Heart right ventricle (tissue), 16 donors: ENCODE measurements at places on chromosomes 3 and 15.

DNA sequence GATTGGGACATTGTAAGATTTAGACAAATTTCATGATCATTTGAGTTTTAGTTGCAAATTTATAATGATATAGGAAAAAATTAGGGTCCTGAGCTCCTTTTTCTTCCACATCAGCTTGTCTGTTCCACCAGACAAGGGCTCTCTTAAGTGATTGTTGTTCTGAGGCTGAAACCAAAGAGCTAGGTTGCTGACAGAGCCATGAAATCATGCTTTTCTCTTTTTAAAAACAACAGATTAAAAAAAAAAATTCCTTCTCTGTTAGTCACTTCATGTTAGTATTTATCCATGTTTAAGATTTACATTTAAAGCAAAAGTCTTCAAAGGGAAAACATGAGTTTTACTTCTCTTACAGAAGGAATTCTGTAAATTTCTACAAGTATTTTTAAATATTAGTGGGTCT lies 56.8 kb downstream of the ATP2C1 start:
- H3K27ac ChIP-seq, result no peak overlapping the region
- H3K4me3 ChIP-seq, result no peak overlapping the region
- H3K4me1 ChIP-seq, result no peaks in the 10 kb centered on the region
- no peak for DNase-seq

GRCh38 chr15:101427606-101428487 lies 61.7 kb downstream of the PCSK6 start:
- H3K4me1 ChIP-seq, result no peaks in the 10 kb centered on the region
- no peaks in the 10 kb centered on the region for H3K27me3 ChIP-seq
- DNase-seq, result no peak
- no peak overlapping the region for H3K4me3 ChIP-seq
- peaks cover 25% of the 10 kb centered on the region for H3K36me3 ChIP-seq
- H3K27ac ChIP-seq, result no peak overlapping the region

DNA sequence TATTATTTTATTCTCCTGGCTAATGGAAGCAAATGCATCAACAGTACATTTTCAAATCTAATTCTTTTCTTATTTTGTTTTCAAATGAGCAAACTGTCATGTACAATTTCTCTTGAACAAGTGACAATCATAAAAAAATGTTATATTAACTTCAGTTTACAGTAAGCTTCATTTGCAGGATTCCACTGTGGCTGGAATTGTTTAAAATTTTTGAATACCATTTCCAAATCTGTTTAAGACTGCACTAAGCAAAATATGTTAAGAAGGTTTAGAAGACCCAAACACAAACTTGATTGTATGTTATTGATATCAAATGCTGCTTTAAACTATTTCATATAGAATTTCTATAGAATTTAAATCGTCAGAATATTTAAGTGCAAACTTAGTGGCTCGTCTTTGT lies 92.8 kb downstream of the ZNF280D start:
- no peak overlapping the region for H3K4me3 ChIP-seq
- H3K4me1 ChIP-seq, result no peaks in the 10 kb centered on the region
- DNase-seq, result no peak
- no peaks in the 10 kb centered on the region for H3K36me3 ChIP-seq
- no peaks in the 10 kb centered on the region for H3K27me3 ChIP-seq

- H3K27me3 ChIP-seq, result peaks cover 30% of the 10 kb centered on the region
- H3K27ac ChIP-seq, result no peak overlapping the region
- peaks cover 31% of the 10 kb centered on the region for H3K4me1 ChIP-seq
- H3K4me3 ChIP-seq, result peak overlapping the region; percentile 54
- DNase-seq, result peak; percentile 20
- H3K36me3 ChIP-seq, result no peaks in the 10 kb centered on the region
Observed at GRCh38 chr3:160448845-160449635, 546 bp downstream of the TRIM59 start.

DNA sequence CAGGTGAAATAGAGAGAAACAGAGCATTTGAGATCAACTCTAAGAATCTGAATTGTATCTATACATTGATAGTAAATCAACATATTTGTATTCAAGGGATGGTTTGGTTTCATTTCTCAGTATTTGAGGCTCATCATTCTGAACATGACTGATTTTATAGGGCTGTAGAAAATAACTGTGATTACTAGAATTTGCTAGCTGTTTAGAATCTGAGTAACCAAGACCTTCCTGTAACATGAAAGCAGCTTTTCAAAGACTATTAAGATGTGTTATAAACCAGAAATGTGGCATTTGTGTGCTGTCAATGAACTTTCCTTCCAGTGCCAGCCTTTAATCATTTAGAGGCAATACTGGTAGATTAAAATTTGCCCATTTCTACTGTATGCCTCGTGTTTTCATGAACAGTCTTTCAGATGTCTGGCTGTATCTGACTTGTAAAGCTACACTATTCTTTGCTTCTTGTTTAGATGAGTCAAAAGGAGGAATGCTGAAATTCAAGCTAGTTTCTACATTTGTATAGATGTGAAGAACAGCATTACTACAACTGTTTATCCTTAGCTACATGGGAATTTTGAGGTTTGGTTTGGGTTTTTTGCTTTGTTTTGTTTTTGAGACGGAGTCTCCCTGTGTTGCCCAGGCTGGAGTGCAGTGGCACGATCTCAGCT lies 137.3 kb upstream of the BHLHE40 start:
- no peaks in the 10 kb centered on the region for H3K4me1 ChIP-seq
- no peaks in the 10 kb centered on the region for H3K36me3 ChIP-seq
- DNase-seq, result no peak
- H3K4me3 ChIP-seq, result no peak overlapping the region
- H3K27me3 ChIP-seq, result no peaks in the 10 kb centered on the region

- H3K27ac ChIP-seq, result no peak overlapping the region
- H3K27me3 ChIP-seq, result no peaks in the 10 kb centered on the region
- H3K4me3 ChIP-seq, result no peak overlapping the region
- no peaks in the 10 kb centered on the region for H3K4me1 ChIP-seq
- no peak for DNase-seq
Observed at GRCh38 chr3:158845765-158846350, 44.0 kb downstream of the MFSD1 start.

DNA sequence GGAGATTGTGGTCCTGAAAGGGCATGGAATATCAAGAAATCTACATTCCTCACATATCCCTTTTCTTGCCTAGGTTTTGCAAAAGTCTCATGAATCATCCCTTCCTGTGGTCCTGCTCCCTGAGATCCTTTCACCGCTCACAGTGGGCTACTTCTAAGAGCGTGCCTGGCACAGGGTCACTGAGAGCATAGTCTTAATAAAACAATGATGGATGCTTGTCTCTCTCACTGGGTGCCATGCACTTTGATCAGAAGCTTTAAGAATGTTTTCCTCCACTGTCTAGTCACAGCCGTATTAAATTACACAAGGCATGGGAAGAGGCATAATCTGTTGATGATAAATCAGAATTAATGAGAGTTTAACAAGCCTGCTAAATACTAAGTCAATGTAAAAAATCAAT lies 269.7 kb upstream of the ATP10A start:
- no peaks in the 10 kb centered on the region for H3K27me3 ChIP-seq
- no peaks in the 10 kb centered on the region for H3K4me1 ChIP-seq
- H3K4me3 ChIP-seq, result no peak overlapping the region
- no peak for DNase-seq
- no peak overlapping the region for H3K27ac ChIP-seq

- H3K4me3 ChIP-seq, result no peak overlapping the region
- H3K36me3 ChIP-seq, result no peaks in the 10 kb centered on the region
- no peak overlapping the region for H3K27ac ChIP-seq
- H3K27me3 ChIP-seq, result no peaks in the 10 kb centered on the region
- no peak for DNase-seq
Observed at GRCh38 chr3:195236801-195237570, 34.0 kb downstream of the XXYLT1 start.

DNA sequence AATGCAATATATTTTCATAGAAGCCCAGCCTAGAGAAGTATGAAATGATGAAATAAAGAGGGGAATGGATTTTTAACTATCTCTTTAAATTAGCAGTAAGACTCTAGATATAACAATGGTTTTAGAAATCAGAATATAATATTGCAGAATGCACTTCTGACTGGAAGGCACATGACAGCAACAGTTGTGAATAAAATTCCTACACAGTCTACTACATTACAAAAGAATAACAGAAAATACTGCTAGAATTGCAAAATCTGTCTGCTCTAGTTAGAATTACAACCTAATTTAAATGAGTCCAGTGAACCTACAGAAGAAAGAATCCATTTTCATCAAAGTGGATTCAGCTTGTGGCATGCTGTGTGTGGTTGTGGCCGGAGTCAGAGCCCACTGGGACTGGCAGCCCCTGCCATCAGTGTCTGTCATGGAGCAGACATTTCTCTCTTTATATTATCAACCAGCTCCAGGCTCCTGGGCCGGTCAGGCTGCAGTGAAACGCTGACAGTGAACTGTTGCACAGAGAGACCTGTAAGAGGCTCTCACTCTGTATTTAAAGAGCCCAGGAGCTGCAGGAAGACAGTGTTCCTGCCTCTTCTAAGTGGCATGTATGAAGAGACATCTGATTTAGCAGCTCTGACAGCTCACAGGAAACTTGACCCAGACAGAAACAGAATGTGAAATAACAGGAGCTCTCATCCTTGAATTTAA lies 1523.8 kb upstream of the CADM2 start:
- no peak overlapping the region for H3K27ac ChIP-seq
- no peaks in the 10 kb centered on the region for H3K36me3 ChIP-seq
- no peak for DNase-seq
- H3K4me3 ChIP-seq, result no peak overlapping the region
- no peaks in the 10 kb centered on the region for H3K27me3 ChIP-seq

DNA sequence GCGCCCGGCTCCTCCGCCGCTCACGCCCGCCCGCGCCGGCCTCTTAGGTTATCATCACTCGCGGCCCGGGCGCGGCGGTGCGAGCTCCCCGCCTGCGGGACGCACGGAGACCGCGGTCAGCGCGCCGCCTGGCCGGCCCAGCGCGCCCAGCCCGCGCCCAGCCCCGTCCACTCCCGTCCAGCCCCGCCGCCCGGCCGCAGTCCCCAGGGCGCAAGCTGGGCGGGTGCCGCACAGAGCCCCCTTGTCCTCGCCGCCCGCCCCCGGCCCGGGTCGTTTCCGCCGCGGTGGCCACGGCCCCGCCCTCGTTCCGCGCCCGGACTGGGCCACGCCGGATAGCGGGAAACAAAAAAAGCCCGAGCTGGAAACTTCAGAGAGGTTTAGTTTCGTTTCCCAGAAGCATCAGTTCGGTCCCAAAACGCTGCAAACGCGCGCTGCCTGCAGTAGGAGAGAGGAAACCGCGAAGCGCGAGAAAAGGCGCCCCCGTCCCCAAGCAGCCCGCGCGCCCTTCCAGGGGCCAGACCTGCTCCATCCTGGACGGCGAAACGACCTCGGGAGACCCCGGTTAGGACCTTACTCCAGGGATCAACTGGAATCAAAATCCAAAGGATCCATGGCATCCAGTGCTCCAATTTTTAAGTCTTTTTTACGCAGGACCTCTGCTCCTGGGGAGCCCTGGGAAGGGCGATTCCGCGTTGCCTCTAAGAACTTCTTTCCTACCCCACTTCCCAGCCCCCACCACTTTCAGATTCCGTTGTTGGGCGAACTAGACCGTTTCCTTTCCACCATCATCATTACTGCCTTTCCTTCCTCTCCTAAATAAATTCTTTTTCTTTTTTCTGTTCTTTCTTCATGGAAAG lies at the start of gene ATP10A:
TSS of gene ATP10A (minus strand) at position 217 of the 857 bp plus-strand sequence. CDS start 231 bp downstream, outside the sequence.
- H3K36me3 ChIP-seq, result no peaks in the 10 kb centered on the region
- peak within 1 kb of the TSS; percentile 51 for H3K4me3 ChIP-seq
- peaks cover 14% of the 10 kb centered on the region for H3K4me1 ChIP-seq
- H3K27ac ChIP-seq, result peak within 1 kb of the TSS; percentile 54
- DNase-seq, result peak; percentile 44

- H3K4me1 ChIP-seq, result peaks cover 57% of the 10 kb centered on the region
- H3K27ac ChIP-seq, result no peak overlapping the region
- H3K4me3 ChIP-seq, result no peak overlapping the region
Observed at GRCh38 chr3:56677286-56677685, 5.8 kb downstream of the TASOR start.

DNA sequence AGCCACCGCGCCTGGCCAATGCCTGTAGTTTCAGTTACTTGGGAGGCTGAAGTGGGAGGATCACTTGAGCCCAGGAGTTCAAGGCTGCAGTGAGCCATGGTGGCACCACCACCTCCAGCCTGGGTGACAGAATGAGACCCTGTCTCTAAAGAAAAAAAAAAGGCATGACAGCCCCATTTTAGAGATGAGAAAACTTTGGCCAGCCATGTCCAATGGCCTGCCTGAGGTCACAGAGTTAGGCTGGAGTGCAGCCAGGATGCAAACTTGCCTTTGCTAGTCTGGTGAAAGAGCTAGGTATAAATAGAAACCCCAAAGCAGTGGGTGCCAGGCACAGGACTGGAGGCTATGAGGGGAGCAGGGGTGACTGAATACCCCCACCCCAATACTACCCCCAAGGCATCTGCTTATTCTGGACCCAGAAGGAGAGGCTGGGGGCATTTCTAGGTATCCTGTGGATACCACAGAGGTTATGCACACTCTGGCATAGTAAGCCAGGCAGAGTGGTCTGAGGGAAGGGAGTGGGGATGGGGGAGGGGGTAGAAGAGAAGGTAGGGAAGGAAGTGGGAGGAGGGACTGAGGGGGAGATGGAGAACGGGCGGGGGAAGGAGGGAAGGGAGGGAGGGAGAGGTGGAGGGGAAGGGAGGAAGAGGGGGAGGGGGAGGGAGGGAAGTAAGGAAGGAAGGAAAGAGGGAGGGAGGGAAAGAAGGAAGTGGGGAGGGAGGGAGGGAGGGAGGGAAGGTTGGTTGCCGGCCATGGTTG lies 16.2 kb upstream of the C15orf39 start:
- H3K27me3 ChIP-seq, result no peaks in the 10 kb centered on the region
- H3K36me3 ChIP-seq, result no peaks in the 10 kb centered on the region
- H3K4me1 ChIP-seq, result no peaks in the 10 kb centered on the region

- peaks cover 4% of the 10 kb centered on the region for H3K4me1 ChIP-seq
- H3K27me3 ChIP-seq, result no peaks in the 10 kb centered on the region
- no peak overlapping the region for H3K4me3 ChIP-seq
- H3K36me3 ChIP-seq, result no peaks in the 10 kb centered on the region
- H3K27ac ChIP-seq, result no peak overlapping the region
- no peak for DNase-seq
Observed at GRCh38 chr3:194184801-194185200, 48.9 kb downstream of the HES1 start.

GRCh38 chr15:94968133-94968532 lies 736.8 kb downstream of the MCTP2 start:
- no peaks in the 10 kb centered on the region for H3K27me3 ChIP-seq
- no peak overlapping the region for H3K27ac ChIP-seq
- H3K36me3 ChIP-seq, result no peaks in the 10 kb centered on the region

DNA sequence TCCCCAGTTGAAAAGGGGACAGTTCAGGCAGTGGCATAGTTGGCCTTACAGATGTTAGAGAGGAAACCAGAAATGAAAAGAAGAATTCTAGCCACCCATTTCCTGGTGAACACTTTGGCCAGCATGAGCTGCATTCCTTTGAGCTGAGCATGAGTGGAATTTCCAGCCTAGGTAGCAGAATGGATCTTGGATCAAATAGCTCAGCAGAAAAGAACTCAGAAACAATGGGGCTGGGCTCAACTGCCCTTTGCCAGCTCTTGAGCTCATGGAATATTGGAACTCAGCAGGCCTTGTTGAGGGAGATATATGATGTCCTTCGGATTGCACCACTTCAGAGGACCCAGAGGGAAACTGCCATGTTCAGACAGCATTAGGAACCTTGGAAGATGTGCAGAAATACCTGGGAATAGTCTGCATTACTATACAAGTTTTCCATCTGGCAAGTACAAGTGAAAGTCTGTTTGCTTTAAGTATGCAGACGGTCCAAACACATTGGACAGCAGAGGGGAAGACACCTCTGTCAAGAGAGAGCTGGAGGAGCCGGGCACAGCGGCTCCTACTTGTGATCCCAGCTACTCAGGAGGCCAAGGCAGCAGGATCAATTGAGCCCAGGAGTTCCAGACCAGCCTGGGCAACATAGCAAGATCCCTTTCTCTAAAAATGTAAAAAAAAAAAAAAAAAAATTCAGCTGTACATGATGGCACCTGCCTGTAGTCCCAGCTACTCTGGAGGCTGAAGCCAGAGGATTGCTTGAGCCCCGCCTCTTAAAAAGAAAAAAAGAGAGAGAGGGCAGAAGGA lies 3.1 kb upstream of the CDV3 start:
- H3K36me3 ChIP-seq, result peaks cover 3% of the 10 kb centered on the region
- peaks cover 26% of the 10 kb centered on the region for H3K4me1 ChIP-seq
- DNase-seq, result peak; percentile 29
